ENCODE measurements at places on chromosomes 16 and 17.

DNA sequence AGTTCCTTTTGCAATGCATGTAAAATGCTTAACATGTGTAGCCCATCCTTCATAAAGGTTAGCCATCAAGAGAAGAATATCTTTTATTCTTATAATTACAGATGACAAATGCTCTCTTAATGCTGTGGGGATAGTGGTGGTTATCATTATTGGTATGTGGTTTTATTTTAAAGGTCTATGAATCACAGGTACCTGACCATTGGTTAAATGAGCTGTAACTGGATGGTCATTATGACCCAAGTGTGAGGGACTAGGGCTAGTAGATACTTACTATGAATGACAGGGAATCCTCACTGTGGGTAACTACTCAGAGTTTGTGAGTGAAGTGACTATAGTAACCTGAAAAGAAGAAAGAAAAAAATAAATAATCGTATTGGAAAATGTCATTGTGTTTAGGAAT, 78.8 kb downstream of the CDRT15 start:
- DNase-seq: no peak

DNA sequence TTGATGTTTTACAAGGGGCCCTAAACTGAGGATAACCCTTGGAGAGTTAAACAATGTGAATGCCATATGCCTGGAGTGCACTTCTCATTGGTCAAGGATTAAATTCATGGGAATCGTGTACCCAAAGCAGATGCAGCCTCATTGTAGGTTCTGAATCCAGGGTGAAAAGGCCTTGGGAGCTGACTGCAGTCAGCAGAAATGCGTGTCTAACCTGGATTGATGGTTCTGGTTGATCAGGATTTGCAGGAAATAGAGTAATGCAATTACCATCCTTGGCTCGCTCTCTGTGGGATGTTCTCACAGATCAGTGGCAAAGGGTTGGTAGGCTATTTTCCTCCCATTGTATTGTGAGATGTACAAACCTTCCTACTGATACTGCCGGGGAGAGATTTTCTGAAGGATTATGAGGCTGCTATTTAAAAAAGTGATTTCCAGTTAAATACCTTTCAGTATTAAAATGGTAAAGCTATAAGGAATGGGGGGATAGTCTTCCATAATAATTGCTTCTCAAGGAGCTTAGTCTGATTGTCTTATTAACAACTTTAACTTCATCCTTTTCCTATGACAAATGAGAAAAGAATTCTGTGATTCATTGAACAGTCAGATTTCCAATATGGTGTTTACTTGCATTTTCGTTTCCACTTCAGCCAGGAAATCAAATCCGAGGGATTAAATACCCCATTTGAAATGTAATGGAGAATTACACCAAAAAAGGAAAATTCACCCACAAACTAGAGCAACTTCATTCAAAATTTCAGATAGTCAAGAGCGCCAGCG, 1028.1 kb upstream of the EEF2KMT start:
- no peak for DNase-seq

- DNase-seq: no peak
Observed at GRCh38 chr17:48757524-48757961, 29.0 kb upstream of the HOXB13 start.

DNA sequence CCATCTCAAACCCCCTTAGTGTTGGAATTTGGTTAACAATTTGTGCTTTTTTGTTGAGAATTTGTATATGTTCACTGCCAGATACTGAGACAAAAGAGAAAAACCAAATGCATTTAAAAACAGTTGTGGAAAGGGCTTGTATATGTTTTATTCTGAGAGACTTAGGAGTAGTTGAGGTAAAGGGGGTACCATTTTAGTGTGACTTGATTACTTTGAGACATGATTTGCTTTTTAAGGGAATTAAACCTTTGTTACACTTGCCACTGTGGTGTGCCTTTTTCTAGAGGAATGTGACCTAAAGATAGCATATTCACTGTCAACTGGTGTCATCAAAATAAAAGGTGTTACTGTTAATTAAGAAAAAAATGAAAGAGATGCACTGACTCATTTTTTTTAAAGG, 4.5 kb downstream of the IGF2BP1 start:
- no peak for DNase-seq

DNA sequence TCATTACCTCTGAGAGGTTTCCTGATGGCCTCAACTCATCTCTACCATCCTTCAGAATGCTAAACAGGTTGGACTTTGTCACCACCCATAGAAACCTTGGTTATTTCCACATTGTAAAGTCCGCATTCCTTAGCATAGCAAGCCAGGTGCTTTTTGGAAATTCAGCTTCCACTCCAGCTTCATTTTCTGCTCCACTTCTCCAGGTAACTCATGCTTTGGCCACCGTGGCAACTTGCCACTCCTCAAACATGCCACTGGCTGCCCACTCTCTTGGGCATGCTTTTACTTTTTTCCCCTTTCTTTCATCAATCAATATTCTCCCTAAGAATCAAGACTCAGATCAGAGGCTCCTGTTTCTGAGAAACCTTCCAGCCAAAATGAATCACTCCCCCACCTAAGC, 203.3 kb downstream of the CA10 start:
- DNase-seq: no peak

- no peak for DNase-seq
Observed at GRCh38 chr16:89600427-89600826, 13.0 kb upstream of the DPEP1 start.

DNA sequence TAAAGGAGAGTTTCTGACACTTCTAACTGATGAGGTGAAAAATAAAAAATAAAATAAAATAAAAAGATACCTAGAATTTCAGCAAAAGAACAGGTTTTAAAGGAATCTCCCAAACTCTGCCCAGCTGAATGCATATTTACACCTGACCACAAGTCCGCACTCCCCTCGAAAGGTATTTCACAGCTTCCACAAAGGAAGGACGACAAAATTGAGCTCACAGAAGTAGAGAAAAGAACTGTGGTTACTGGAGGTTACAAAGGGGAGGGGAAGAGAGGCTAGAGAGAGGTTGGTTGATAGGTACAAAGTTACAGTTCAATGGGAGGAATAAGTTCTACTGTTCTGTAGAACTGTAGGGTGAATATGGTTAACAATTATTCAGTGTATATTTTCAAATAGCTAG, 5.0 kb downstream of the LITAF start:
- DNase-seq: no peak

DNA sequence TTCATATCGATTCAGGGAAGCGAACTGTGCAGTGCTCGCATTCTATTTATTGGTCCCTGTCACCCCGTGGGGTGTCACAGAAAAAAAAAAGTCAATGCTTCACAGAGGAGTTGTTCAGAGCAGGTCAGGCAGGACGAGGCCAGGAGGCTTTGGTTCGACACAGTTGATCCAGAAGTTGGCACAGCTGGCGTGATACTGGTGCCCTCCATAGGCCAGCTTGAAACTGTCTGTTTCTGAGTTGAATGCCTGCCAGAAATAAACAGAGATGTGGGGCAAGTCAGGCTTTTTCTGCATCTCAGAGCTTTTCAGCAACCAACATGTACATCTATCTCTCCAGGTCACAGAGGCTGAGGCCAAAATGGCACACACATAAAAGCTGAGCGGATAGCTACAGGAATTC, 29.1 kb downstream of the DUSP14 start:
- DNase-seq: no peak

GRCh38 chr17:34730816-34731215, 151.4 kb downstream of the TMEM132E start:
- DNase-seq: no peak

DNA sequence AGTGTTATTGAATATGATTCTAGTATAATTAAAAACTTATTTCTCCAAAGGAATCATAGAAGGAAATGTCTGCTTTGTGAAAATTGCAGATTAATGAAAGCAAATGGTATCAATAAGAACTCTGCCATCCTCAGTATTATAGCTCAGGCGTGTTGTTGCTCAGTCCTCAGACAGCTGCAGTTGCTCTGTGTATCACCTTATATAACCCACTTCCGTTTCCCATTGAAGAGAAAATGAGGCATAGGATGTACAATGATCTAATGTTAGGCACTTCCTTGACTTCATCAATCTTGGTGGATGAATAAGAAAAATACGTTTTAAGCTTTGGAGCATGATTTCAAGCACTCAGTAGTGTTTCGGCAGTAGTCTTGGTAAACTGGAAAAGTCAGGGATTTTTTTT, 14.1 kb downstream of the MFSD11 start:
- no peak for DNase-seq

GRCh38 chr17:66564992-66565465, 262.6 kb downstream of the PRKCA start:
- DNase-seq: no peak

DNA sequence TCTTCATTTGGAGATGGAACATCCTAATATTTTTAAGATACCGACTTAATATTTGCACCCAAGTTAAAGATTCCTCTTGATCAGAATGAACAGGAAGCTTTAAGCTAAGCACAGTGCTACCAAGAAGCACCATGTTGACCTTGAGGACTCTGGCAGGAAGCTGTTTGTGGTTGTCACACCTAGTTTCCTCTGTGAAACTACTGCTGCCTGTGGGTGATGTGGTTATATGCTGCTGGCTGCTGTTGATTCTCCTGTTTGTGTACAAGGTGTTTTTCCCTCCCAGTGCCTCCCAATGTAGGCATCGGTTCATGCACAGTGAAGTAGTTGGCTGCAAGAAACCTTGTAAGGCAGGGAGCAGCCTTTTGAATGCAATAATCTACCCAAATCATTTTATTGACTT, 23.4 kb downstream of the RBL2 start:
- DNase-seq: no peak

DNA sequence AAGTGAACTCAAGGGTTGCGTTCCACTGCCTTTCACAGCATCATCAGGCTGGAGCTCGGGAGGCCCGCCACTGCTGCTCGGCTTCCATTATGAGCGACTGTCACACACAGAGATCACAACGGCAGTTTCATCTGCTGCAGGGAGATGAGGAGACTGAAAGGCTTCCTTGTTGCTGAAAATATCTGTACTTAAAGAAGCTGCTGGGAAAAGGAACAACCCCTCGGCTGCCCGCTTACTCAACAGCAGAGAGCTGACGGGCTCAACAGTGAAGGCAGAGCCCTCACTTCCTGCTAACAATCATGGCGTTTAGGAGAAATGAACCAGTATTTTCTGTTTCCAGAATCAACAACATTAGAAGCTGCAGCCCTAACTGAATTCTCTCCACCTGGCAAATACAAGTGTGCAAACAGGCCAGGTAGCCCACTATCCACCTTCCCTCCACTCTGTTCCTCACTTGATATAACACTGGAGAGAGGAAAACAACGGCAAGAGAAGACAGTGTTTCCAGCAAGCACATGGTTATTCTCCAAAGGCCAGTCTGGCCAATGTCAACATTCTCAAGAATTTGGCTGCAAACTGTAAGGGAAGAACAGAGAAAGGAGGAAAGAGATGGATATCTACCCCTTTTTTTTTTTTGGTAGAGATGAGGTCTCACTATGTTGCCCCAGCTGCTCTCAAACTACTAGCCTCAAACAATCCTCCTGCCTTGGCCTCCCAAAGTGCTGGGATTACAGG, 33.7 kb downstream of the MBTPS1 start:
- no peak for DNase-seq

GRCh38 chr16:88685156-88686061, 898 bp downstream of the SNAI3 start:
- DNase-seq: no peak

GRCh38 chr16:53740933-53741531, 37.1 kb downstream of the FTO start:
- no peak for DNase-seq

DNA sequence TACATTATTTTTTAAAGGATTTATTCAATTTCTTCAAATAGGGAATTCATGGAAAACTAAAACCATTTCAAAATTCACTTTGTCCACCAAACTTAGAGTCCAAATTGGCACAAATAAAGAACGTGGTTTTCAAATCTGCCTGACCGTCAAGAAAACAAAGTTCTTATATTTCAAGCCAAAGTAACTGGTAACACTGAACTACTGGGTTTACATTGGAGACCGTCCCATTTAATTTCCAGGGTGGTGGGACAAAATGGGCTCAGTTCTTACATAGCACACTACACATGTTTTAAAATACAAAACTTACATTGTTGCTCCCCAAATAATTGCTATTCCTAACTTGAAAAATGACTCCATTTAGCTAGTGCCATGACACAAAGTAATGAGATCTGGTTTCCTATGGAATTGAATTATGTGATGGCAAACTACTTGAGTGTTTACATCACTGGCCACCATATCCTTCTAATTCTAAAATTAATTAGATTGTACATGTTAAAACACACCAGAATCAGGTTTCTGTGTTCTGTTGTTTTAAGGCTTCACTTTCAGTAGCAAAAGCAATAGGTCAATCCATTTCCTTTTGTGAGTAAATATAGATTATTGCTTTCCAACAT, 6.5 kb downstream of the PSME3IP1 start:
- DNase-seq: no peak

DNA sequence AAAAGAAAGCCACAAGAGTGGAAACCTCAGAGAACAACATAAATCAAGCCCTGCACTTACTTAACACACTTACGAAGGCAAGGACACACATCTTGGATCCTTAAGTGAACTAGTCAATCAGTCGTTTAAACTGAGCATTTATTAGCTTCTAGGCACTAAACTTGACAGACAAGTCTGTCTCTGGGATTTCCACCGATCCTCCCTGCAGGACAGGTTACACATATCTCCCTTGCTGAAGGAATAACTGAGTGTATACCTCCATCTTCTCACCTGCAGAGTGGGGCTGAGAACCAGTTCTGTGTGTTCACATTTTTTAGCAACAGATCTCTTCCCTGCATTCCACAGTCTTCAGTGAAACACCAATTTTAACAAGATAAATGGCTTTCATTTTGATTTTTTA, 8.9 kb downstream of the GP2 start:
- DNase-seq: no peak
